ENCODE measurements at places on chromosomes 7 and 10.
A peak's percentile ranks its signal among the peaks of the same experiment; 100 is the strongest.

DNA sequence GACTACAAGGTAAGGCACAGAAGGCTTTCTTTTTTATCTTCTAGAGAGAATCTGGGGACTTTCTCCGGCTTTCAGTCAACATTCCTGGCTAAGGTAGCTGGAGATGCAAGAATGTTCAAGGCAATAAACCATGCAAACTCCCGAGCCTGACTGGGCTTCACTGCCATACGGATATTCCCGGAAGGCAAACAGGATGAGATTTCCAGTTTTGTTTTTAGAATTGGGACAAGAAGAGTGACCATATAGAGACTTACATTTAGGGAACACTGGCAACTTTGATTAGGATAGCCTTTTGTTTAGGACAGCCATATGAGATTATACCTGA is 269 bp downstream of the CALD1 start:
- no peak for DNase-seq

GRCh38 chr10:88253-88652 is 39.2 kb upstream of the TUBB8 start:
- no peak for DNase-seq

GRCh38 chr10:125041856-125042506 is 100.1 kb downstream of the ZRANB1 start:
- no peak for DNase-seq

- DNase-seq: peak; percentile 85
Observed at GRCh38 chr10:6348096-6348874, 145.6 kb downstream of the PFKFB3 start.

- no peak for DNase-seq
Observed at GRCh38 chr7:66301249-66301648, 96.1 kb downstream of the TPST1 start.

- no peak for DNase-seq
Observed at GRCh38 chr7:20778063-20778721, 8.5 kb downstream of the SP8 start.

GRCh38 chr7:139691253-139691781 is 86.5 kb downstream of the HIPK2 start:
- no peak for DNase-seq

GRCh38 chr7:83270407-83270806 is 107.7 kb upstream of the PCLO start:
- no peak for DNase-seq

- no peak for DNase-seq
Observed at GRCh38 chr10:48931188-48931587, 8.5 kb downstream of the LRRC18 start.

DNA sequence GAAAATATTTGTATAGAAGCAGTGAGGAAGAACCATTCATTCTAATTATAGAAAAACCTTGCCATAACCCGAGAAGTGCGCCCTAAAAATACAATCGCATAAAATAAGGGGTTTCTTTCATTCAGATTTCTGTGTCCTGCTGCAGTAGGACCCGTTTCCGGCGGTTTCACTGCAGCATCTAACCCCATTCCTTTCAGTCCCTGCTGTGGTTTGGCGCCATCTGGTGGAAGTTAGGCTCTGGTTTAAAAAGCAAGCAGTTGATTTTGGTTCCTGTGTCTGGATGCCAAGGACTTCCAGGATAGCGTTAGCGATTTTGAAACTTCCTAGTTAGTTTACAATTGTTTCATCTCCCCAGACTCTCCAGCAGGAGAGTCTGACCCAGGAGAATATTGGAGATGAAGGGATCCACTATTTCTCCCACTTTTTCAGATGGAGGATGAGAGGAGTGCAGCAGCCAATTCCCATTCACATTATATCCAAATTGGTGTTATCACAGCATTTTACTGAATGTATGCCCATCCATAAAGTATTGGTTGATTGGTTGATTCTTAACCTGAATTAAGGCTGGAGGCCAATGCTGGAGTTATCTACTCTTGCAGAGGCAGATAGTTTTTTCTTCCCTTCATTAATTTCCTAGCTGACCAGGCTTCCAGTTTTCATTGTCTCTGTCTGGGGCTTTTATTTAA is 128.8 kb upstream of the CACNA2D1 start:
- peak; percentile 50 for DNase-seq

GRCh38 chr10:4941540-4942330 is 21.5 kb upstream of the AKR1C1 start:
- no peak for DNase-seq

- no peak for DNase-seq
Observed at GRCh38 chr10:133358162-133358924, 524 bp upstream of the FUOM start.

DNA sequence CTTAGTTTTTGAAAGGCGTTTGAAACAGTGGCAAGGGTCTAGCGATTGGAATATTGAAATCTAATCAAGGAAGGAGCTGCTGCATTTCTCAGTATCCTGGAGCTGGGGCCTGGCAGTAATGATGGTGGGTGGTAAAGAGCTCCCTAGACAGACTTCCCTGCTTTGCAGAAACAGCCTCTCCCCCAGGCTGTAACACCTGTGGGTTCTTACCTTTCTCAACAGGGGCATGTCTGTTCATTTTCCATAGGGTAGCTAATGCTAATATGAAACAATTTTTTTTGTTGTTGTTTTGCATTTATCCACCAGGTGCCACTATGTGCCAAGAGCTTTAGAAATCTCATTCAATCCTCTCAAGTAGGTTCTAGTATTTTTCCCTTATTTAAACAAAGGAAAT is 345.5 kb downstream of the REEP3 start:
- no peak for DNase-seq

DNA sequence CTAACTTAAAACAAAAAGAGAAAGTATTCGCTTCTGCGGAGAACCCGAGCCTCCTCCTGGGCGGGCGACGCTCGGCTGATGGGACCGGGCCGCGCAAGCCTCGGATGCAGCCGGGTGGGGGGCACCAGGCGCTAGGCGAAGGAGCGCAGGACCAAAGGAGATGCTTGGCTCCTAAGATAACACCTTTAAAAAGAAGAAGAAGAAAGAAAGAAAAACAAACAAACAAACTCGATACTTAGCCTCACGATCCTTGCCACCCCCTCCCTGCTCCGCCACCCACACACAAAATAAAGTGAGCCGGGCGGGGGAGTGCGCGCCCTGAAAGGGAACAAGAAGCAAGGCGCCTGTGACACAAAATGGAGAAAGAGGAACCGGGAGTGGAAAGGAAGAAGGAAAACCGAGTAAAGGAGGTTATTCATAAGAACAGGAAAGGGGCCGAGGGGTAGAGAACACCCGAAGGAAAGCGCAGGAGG is 34.0 kb upstream of the EBLN1 start:
- DNase-seq: peak; percentile 75

- no peak for DNase-seq
Observed at GRCh38 chr7:4711634-4712033, 29.5 kb downstream of the FOXK1 start.

GRCh38 chr7:79403451-79403850 is 50.0 kb downstream of the MAGI2 start:
- no peak for DNase-seq

DNA sequence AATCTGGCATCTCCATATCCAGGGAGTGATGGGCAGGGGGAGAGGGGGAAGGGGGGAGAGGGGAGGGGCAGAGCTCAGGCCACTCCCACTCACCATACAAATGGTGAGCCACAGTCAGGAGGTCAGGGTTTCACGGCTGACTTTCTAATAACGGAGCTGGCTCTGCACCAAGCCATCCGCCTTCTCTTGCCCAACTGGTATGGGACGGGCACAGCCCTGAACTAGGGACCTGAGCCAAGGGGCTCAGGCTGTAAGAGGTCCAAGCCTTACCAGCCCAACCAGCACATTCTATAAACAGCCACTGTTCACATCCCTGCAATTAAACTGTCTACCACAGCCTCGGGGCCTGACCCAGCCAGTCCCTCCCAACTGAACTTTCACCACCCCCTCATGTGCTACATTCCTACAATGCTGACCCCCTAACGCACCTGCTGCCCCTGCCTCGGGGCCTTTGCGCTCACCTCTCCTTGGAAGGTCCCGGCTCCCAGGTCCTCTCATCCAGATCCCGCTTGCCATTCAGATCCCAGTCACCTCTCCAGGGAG is 32.5 kb downstream of the RGS10 start:
- DNase-seq: no peak

DNA sequence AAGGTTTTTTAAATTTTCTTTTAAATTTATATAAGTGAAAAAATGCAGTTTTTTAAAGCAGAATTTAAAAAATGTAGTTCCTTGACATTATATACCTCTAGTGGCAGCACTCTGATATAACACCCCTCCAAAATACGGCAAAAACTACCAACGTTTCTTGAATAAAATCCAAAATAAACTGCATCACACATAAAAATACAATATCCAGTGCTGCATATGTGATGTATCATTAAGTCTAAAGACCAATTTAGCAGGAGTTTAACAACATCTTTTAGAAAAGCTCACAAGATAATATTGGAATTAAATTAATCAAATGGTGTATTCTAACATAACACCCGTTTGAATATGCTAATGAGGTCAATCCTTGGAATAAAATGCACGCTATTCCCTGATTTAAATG is 1.4 kb downstream of the TCERG1L start:
- no peak for DNase-seq

GRCh38 chr10:61049386-61049785 is 105.4 kb upstream of the RHOBTB1 start:
- no peak for DNase-seq

DNA sequence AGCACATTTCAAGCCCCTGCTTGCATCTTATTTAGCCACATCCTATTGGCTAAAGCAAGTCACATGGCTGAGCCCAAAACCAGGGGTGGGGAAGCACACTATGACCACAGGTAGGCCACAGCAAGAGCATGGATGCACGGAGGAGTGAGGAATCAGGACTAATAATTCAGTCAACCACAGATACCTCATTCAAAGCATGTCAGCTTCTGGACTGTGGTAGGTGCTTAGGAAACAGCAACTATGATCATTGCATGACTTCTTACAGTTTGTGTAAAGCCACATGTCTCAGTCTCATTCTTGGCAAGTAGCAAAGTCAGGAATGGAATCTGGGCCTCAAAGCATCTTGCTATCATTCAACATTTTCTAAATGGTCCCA is 79.0 kb upstream of the EMX2 start:
- DNase-seq: no peak

- no peak for DNase-seq
Observed at GRCh38 chr7:54785261-54785660, 26.2 kb upstream of the SEC61G start.

GRCh38 chr7:114957444-114957843 is 35.5 kb downstream of the MDFIC start:
- DNase-seq: no peak

DNA sequence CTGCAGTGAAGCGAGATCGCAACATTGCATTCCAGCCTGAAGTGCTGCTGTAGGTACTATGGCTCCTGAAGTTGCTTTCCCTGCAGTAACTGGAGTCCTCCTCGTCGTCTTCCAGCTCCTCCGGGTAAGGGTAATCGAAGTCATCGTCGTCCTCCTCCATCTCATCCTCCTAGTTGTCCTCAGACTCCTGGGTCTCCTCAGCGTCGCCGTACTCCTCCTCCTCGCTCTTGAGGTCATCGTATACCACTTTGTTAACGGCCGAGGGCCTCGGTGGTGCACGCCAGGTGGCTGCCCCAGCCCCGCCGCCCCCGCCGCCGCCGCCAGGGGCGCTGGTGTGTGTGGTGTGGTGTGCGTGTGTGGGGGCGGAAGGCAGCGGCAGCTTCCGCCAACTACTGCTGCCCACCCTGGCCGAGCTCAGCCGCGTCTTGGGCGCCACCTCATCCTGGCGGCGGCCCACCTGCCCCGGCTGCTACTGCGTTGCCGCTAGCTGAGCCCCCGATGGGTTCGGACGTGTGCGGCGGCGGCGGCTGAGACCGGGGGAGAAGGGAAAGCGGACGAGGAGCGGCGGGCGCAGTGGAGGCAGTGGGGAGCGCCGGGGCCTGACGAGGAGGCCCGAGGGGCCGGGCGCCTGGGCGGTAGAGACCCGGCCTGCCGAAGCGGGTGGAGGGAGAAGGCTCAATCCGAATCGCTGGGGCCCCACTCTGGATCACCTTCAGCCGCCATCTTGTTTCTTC is 11.8 kb upstream of the ACBD5 start:
- DNase-seq: peak; percentile 85

DNA sequence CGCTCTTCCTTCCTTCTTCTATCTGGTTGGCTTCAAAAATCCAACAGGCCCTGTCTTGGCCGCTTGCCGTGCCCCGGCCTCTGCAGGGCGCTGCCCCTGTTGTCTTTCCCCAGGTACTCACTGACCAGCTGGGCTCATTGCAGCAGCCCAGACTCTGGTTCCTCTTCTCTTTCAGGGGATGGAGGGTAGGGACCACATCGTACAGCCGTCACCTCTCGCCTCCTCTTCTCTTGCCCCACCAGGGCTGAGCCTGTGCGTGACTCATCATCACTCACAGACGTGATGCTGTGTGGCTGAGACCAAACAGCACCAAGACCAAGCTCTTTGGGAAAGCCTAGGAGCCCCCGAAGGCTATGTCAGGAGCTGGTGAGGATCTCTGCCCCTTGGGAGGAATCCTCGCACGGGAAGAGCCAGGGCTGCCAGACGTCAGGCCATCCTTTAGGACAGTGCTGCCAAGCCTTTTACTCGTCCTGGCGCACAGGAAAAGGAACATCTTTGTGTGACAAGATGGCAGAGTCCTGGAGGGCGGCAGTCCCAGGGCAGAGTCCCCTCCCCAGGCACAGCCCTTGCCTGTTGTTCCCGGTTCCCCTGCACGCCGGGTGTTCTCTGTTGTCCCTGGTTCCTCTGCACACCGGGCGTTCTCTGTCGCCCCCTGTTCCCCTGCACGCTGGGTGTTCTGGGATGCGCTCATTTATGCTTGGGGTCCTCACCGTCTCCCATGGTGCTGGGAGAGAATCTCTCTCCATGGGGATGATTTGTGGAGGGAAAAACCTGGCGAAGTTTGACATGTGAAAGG is 188.5 kb upstream of the SHH start:
- no peak for DNase-seq

- DNase-seq: no peak
Observed at GRCh38 chr10:75115137-75115536, 3.7 kb downstream of the SAMD8 start.
